ENCODE measurements at places on chromosomes 13 and 19.

DNA sequence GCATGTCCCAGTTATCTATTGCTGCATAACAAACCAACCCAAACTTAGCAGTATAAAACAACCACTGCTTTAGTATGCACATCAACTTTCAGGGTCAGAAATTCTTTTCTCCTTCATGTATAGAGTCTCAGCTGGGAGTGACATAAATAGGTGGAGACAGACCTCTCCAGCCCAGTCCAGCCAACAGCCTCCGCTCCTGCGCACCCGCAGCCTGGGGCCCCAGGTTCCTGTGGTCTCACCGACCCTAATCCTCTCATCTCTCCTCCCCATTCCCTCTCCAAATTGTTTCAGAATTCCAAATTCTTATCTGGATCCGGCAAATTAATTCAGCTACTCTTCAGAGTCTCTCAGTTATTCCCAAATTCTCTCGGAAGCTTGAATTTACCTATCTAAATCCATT, 522 bp upstream of the ATP12A start:
- DNase-seq = no peak

- DNase-seq = no peak
Observed at GRCh38 chr13:31043957-31044356, 111.5 kb downstream of the TEX26 start.

GRCh38 chr19:46828484-46828883, 22.2 kb downstream of the AP2S1 start:
- DNase-seq = no peak

DNA sequence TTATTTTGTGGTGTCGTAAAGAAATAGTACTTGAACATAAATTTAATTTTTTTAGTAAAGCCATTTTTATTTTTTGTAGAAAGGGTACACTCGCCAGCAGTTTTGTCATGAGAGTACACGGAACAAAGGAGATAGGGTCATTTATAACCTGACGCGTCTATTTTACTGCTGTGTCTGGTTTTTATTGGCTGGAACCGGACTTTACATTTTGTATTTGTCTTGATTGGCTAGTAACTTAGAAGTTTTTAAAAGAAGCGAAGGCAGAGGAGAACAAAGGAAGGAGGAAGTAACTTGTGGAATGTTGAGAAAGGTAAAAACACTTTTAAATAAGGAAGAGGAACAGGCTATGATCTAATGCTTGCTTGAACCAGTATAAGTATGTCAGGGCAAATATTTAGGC, 43.5 kb downstream of the TRPM4 start:
- no peak for DNase-seq

DNA sequence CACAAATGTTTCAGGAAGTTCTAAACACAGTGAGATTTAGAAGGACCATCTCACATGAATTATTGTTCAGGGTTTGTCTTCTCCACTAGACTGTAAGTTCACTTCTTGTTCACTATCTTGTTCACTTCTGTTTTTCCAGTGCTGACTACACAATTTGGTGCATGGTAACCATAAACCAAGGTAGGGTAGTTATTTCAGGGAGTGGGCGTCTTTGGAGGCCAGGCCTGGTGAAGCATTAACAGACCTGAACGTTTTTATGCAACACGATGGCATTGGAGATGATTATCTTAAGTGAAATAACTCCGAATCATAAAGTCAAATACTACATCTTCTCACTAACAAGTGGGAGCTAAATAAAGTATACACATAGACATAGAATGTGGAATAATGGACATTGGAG, 14.4 kb upstream of the OXGR1 start:
- DNase-seq = no peak

GRCh38 chr19:39738814-39739213, 985 bp upstream of the CLC start:
- no peak for DNase-seq

DNA sequence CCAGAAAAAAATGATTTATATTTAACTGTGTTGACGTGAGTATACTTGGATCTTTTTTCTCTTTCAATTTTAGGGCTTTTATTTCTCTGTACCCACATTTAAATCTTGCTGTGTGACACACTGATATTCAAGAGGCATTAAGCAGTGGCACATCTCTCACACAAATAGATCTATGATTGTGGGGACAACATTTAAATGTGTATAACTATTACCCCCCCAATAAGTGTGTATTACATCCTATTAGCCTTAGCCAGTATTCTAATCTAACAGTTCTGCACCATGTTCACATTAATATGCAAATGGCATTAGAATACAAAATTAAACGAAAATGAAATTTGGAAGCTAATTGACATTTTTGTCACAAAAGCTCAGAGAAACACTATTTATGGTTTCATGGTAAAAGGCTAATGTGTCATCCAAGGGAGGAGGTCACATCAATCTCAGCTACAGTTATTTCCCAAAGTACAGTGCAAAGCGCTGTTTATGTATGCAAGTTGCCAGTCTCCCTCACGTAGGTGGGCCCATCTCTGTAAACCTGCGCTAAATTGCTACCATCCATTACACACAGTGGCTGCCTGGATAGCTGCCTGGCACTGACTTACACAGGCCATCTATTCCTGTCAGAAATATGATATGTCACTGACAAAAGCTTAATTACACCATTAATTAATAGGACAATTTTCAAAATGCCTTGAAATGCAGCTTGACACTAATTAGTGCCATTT, 984.7 kb upstream of the PCDH9 start:
- DNase-seq = no peak

GRCh38 chr19:9901642-9902041, 34.7 kb downstream of the OLFM2 start:
- DNase-seq = no peak

- no peak for DNase-seq
Observed at GRCh38 chr19:31118287-31118955, 230.8 kb downstream of the TSHZ3 start.

DNA sequence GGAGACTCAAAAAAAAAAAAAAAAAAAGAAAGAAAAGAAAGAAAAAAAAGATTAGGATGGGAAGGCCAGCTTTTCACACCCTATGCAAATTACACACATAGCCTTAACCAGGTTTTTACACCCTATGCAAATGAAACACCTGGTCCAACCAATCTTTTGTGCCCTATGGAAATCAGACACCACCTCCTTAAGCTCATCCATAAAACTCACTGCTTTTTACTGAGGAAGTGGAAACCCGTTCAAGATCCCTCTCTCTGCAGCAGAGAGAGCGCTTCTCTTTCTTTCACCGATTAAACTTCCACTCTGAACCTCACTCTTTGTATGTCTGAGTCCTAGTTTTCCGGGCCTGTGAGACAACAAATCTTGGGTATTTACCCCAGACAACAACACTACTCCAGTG, 25.3 kb upstream of the HOMER3 start:
- DNase-seq = no peak

DNA sequence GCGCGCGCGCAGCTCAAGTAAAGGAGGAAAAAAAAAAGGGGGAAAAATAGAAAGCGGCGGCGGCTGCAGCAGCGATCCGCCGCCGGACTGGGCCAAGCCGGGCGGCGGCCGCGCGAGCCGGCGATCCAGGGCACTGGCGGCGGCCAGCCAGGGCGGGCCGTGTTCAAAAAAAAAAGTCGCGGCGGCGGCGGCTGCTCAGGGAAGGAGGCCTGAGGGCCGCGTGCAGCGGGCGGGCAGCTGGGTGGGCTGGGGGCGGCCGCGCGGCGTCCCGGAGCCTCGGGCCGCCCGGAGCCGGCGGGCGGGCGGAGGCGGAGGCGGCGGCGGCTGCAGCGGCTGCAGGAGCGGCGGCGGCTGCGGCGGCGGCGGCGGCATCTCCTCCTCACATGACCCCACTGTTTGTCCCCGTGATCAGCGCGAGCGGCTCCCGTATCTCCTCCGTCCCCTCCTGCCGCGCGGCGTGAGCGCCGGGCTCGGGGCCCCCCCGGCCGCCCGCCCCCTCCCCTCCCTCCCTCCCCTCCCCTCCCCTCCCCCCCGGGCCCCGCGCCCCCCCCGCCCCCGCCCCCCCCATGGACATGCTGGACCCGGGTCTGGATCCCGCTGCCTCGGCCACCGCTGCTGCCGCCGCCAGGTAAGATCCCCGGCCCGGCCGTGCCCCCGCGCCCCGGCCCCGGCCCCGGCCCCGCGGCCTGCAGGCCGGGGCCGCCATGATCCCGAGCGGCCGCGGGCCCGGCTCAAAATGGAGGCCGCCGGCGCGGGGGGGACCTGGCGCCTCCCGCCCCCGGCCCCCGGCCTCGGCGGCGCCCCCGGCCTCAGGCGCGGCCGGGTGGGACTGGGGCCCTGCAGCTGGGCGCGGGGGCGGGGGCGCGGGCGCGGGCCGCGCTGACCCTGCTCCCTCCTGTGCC, at the start of gene USF2:
TSS of gene USF2 (plus strand) at position 427 of the 902 bp plus-strand sequence. CDS start at position 567, 140 bp downstream.
- peak; percentile 53 for DNase-seq

DNA sequence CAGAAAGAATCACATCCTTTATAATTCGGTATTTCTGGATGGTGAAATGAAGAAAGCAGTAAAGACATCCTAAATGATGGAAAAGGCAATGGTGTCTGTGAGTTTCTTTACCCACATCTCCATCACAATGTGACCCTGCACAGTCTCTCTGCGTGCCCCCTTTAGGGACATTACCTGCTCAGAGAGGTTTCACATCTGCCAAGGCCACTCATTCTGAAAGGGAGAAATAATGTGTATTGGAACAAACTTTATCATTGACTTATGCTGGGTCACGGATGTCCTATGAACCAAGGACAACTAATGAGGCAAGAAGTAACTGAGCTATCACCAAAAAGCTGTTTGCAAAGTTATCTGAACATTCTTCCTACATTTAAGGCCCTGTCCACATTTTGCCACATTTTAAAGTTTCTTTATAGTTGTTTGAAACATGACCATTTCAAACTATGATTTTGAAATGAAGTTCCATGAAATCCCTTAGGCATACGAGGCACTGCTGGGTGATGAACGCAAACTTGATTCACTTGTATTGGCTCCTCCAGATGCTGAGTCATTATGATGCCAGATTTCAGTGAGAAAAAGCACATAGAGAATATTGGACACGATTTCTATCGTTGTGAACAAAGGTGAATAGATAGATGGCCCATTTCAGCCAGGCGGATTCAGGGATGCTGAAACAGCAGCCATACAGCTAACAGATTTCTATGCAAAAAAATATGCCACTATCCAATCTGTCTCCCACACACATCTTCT, 63.5 kb upstream of the HMGB1 start:
- no peak for DNase-seq

- no peak for DNase-seq
Observed at GRCh38 chr19:6086068-6086788, 24.1 kb downstream of the RFX2 start.

GRCh38 chr19:36771261-36772231, 1.1 kb downstream of the ZNF850 start:
- peak; percentile 46 for DNase-seq

DNA sequence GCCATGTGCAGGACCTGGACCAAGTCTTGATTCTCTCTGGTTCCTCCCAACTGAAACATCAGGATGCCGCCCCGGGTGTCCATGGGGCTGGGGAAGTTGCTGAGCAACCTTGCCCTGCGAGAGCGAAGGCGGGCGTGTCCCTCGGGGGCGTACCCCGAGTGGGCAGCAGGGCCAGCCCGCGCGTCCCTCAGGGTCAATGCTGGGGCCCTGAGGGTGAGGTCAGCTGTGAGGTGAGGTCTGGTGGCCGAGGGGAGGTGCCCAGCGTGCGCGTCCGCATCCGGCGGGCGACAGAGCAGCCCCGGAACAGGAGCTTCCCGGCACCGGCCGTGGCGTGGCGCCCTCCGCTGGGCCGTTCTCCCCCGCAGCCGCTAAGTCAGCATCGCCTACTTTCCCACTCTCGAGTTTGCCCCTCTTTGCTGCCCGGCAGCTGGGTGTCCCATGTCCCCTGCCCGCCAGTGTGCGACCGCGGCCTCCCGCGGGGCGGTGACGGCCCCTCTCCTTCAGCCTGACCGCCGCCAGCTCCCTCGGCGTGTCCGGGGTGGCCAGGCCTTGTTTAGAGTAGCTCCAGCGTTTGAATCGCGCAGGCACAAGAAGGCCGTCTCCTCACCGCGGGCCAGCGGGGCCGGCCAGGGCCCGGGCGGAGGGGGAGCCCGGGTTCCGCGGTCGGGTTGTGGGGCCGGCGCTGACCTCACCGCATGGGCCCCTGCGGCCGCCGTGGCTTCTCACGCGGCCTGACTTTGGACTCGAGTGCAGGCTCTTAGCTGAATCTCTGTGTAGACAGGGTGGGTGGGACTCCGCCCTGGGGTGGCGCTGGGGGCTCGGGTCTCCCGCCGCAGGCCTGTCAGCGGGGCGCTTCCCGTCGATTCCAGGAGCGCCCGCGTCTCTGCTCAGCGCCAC, 33.0 kb downstream of the GJA3 start:
- peak; percentile 22 for DNase-seq

DNA sequence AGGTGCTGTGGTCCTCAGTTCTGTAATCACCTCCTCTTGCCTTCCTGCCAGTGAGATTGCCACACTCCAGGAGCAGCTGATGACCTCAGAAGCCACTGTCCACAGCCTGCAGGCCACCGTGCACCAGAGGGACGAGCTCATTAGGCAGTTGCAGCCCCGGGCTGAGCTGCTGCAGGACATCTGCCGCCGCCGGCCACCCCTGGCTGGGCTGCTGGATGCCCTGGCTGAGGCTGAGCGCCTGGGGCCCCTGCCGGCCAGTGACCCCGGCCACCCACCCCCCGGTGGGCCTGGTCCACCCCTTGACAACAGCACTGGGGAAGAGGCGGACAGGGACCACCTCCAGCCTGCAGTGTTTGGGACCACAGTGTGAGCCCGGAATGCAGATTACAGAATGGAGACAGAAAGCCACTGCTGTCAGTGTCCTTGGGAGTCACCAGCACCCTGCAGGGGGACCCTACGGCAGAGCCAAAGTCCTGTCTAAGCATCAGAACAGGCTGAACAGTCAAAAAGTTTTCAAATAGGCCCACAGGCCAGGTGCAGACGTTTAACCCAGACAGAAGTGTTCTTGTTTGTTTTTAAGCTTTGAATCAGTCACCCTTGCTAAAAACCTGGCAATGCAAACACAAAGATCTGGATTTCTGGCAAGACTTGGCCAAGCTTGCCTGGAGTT, 4.2 kb downstream of the VMAC start:
- DNase-seq = no peak

- DNase-seq = peak; percentile 20
Observed at GRCh38 chr19:1767464-1767933, 14.2 kb downstream of the ONECUT3 start.

GRCh38 chr19:15722956-15723355, 4.9 kb upstream of the OR10H2 start:
- DNase-seq = no peak

DNA sequence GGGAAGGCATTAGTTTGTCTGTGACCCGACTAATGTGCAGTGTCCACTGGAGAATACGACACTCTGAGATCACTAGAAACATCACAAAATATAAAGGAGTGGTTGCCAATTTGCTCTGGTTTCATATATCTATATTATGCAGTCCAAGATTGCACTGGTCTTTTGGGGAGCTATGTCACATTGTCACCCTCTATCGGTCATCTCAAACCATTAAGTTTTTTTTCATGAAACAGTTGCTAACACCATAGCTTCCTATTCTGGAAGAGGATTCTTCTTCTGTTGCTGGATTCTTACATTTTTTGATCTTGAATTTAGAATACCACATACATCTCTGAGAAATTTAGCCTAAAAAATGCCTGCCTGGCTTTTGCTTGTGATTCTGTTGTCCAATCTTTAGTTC, 168.6 kb downstream of the LACC1 start:
- DNase-seq = no peak

All from hypothalamus (tissue), 51 donors.